Activated naive CD8-positive, alpha-beta T cell treated with anti-CD3 and anti-CD28 coated beads, Interleukin-2, amount 50 U/mL, for 16 hours (primary cell): ENCODE measurements at places on chromosomes 3 and 15.

DNA sequence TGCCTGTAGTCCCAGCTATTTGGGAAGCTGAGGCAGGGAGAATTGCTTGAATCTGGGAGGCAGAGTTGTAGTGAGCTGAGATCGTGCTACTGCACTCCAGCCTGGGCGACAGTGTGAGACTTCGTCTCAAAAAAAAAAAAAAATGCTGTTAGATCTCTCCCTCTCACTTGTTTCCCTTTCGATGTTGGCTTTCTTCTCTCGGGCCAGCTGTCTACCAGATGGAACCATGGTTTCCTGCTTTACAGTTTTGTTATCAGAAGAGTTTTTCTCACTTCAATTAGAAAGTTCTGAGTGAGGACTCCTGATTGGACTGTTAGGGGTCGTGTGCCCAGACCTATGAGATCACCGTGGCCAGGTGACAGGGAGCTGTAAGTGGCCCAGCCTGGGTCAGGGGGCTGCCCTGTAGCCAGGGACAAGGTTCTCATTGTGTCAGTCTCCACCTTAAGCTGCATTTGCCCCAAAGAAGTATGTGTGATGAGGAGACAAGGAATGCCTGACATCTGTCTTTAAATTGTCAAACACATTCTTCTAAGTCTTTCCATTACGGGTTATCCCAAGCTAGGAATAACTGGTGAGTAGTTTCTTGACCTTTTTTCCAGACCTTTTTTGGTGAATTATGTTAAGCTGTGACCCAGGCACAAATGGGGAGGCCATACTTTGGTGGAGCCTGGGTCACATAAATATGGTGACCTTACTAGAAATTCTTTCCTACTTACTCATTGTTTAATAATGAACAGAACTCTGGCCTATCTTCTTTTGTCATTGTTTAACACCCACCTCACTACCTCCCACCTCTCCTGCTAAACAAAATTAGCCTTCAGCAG lies 25.2 kb downstream of the SNAPC5 start:
- DNase-seq = no peak

DNA sequence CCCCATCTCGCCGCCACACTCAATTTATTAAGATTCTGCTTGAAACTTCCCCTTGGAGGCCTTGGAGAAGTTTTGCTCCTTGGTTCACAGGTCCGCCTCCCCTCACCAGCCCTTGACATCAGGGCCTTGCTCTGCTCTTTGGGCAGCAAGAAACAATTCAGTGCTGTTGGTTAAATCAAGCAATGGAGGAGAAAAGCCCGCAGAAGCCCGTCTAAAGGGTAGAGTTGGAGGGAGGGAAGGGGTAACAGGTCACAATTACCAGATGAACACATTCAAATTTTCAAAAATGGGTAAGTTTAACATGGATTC lies 429 bp downstream of the PARP9 start:
- no peak for DNase-seq

GRCh38 chr3:194849166-194849875 lies 163.6 kb downstream of the FAM43A start:
- DNase-seq = no peak

- no peak for DNase-seq
Observed at GRCh38 chr3:194251007-194251406, 100.1 kb downstream of the CPN2 start.

GRCh38 chr3:187941135-187941847 lies 196.0 kb upstream of the BCL6 start:
- DNase-seq = no peak

GRCh38 chr15:40498418-40498817 lies 27.6 kb downstream of the CHST14 start:
- DNase-seq = no peak

DNA sequence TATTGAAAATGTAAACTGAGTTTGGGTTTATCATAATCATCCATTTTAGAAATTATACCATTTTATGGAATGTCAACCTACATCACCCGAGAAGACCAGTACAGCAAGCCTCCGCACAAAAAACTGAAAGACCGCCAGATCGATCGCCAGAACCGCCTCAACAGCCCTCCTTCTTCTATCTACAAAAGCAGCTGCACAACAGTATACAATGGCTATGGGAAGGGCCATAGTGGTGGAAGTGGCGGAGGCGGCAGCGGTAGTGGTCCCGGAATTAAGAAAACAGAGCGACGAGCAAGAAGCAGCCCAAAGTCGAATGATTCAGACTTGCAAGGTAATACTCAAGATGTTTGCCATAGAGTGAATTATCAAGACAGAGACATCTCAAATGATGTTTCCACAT lies 197.0 kb downstream of the GHSR start:
- no peak for DNase-seq

DNA sequence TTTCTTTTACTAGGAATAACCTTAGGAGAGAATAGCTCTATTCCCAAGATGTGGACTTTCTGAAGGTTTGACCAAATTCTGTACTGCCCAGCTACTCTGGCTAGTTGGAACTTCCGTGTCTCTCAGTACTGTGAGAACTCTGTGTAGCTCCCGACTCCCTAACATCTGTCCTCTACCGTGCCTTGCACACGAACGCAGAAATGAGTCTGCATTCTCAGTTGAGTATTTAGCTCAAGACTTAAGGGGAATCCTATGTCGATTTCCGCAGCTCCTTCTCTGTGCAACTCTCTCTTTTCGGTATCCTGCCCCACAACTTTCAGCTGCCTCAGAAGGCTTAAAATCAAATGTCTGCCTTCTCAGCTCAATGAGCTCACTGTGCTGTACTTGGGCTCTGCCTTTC lies 86.7 kb upstream of the EPHB3 start:
- DNase-seq = no peak

DNA sequence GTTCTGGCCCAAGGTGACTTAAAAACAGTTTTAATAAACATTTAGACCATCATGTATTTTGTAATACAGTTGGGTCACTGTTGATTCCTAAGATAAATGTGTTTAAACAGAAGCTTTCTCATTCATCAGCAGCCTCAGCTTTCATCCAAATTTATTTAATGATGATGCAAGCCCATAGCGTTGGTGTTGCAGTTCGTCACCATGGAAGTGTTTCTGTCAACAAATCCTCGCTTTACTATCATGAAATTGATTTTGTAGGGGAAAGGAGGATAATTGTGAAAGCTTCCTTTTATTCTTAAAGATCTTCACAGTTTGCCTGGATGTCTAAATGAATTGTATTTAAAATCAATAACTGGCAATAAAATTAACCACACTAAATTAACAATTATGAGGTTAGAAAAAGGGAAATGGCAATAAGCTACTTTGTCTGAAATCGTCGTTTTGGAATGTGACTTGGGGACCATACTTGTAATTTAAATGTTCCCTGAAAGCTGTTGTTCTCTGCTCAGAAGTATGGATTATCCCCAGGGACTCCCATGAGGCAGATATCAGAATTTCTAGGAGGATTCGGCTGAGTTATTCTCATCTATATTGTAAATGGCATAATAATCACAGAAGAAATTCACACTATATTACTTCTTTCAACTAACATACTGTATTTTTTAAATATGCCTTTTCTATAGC lies 29.0 kb downstream of the CMSS1 start:
- no peak for DNase-seq

- no peak for DNase-seq
Observed at GRCh38 chr15:100784493-100785180, 95.0 kb upstream of the ALDH1A3 start.

GRCh38 chr3:50453907-50454306 lies 49.5 kb downstream of the CACNA2D2 start:
- no peak for DNase-seq

- DNase-seq = peak; percentile 44
Observed at GRCh38 chr15:66862940-66863335, 160.9 kb downstream of the SMAD6 start.

DNA sequence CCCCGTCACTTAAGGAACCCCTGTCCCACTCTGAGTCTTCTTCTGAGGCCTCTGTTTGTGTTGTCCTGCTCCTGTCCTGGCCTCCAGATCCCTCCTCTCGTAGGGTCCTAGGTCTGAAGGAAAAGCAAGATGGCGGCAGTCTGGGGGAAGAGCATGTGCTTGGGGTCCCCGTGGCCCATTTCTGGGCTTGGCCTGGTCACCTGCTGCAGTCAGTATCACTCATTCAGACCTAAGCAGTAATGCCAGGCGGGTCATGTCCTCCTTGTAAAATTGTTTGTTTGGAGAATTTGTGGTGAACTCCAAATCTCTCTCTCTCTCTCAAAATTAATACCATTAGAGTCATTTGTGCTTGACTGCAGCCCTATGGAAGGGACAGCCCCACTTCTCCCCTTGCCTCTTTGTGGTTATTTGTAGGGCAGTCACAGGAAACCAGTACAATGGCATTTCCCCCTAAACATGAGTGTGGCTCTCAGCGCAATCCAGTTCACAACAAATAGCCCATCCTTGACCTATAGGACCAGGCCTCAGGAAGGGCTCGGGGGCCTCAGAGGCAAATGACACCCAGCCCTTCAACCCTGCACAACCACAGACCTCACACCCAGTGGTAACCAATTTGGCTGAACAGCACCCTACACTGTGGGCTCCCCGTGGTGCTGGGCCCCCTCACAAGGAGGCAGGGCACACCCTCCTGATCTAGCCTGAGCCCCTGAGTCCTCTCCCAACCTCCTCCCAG lies 173.5 kb downstream of the OR4M2 start:
- no peak for DNase-seq

- peak; percentile 53 for DNase-seq
Observed at GRCh38 chr3:50436114-50436674, 67.2 kb downstream of the CACNA2D2 start.

GRCh38 chr3:94258851-94259250 lies 196.0 kb downstream of the NSUN3 start:
- no peak for DNase-seq
